SK-N-SH treated with all-trans-retinoic acid at 6 μM for 48 hours (cell line): ENCODE measurements at places on chromosomes 6 and 20.

DNA sequence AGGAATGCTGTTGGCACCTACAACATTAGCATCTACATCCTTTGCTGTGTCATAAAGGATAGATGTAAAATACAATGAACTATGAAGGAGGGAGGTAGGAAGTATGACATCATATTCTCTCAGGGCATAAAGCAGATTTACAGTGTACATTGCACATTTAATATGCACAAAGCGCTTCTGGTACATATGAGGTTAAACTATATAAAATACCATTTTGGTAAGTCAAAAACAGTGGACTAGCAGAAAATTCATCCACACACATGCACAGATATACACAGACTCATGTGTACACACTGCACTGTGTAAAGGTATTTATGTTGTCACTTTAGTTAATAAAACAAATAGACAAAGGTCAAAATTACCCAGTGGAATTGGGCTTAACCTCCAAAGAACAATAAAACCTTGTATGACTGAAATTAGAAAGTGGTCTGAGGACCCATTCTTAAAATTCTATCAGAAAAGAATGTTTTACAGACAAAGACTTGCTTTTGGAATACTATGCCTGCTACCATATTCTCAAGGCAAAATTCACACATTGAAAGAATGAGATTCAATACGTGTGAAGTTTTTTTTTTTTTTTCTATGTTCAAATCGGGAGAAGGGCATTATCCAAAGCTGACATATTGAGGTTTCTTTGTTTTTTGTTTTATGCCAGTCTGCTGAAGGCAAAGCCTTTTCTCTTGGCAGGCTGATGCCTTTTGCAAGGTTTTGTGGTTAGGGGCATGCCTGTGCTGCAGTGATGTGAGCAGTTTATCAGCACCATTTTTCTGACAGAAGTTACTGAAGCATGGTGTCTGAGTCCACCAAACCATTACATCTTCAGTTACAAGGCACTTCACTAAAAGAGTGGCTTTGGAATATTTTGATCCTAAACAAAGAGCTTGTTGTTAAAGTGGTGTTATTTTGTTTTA lies 199.0 kb downstream of the PLCB1 start:
- ATAC-seq, result peak; percentile 73

GRCh38 chr20:58251348-58251978 lies 23.0 kb upstream of the ANKRD60 start:
- no peak for ATAC-seq

DNA sequence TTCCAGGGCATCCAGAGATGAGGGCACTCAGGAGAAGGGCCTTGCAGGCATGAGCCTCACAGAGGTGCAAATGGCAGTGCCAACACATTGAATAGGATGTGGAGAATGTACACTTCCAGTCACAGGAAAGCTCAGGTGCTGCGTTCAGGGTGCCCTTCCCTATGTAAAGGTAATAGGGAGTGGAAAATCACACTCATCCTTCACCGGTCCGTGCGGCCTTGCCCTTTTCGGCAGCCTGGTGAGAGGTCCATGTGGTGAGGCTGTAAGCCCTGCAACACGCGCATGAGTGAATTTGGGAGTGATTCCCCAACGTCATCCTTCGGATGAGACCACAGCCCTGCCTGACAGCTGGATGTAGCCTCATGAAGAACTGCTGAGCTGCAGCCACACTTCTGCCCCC lies 43.0 kb upstream of the RPS6KA2 start:
- no peak for ATAC-seq

GRCh38 chr20:17570347-17571152 lies 675 bp downstream of the DSTN start:
- ATAC-seq, result peak; percentile 65

- peak; percentile 65 for ATAC-seq
Observed at GRCh38 chr20:31475472-31476293, 595 bp downstream of the REM1 start.

GRCh38 chr20:45301824-45302271 lies 4.8 kb upstream of the RBPJL start:
- no peak for ATAC-seq

GRCh38 chr6:81589465-81590313 lies 162.8 kb downstream of the TENT5A start:
- ATAC-seq, result no peak

DNA sequence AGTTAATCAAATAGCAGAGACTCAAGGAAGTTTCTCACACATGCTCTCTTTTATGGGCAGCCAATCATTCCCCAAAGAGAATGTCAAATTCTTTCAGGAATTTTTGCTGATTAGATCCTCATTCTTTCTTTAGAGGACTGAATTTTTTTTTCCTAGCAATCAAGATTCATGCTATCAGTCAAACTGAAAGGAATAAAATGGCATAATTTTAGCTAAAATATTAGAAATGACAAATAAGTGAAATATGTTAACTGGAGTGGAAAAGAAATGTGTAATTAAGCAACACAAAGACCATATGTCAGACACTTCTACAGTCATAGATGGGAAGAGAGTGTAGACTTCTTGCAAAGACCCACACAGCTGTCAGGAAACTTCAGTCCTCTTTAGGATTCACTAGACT lies 242.3 kb upstream of the RNF217 start:
- ATAC-seq, result no peak

GRCh38 chr20:62710886-62711702 lies 2.5 kb downstream of the NTSR1 start:
- ATAC-seq, result peak; percentile 49; the same call in 2 of the 3 replicates

GRCh38 chr6:27650620-27651370 lies 177.9 kb upstream of the ZNF184 start:
- ATAC-seq, result peak; percentile 95

GRCh38 chr6:141992109-141992508 lies 140.6 kb upstream of the GJE1 start:
- no peak for ATAC-seq

- no peak for ATAC-seq
Observed at GRCh38 chr20:53711333-53712211, 117.9 kb upstream of the ZNF217 start.

GRCh38 chr20:856361-856775 lies 22.9 kb downstream of the FAM110A start:
- peak; percentile 93 for ATAC-seq

GRCh38 chr6:159084493-159085091 lies 39.8 kb upstream of the TAGAP start:
- no peak for ATAC-seq

DNA sequence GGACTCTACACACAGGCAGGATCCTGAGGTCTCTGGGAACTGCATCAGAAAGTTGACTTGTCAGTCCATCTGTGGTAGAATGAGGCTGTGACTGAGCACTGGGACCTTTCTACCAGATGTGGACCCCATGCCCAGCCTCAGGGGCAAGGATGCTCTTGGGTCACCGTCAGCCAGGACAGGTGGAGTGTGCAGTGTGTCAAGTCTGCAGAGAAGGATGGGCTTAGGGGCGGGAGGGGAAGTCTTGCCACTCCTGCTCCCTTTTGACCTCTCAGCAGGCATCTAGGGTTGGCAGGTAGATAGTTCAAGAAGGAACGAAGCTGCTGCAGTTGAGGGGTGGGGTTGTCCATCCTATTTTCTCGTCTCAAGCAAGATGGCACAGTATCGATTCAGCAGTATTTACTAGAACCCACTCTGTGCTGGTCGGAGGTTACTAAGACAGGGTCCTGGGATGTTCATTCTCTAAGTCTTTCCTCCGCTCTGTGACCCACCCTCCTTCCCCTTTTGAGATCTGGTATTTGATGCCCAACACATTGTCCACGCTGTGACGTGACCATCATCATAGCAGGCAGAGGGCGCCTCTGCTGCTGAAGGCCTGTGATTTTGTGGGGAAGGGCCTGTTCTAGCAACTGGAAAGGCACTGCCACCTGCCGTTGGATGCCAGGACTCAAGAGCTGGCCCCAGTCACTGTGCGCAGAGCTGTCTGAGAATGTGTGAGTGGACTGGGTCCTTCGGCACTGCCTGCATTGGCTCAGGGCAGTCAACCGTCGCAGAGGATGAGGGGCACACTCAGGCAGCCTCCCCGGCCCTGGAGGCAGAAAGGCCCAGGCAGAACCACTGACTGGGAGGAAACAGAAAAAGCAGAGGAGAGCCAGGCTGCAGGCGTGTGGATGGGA lies 23.2 kb downstream of the RBCK1 start:
- ATAC-seq, result peak; percentile 91

- ATAC-seq, result no peak
Observed at GRCh38 chr6:149559389-149559788, 6.8 kb upstream of the GINM1 start.

- ATAC-seq, result no peak
Observed at GRCh38 chr6:168012431-168013249, 15.2 kb downstream of the KIF25 start.

GRCh38 chr6:52494298-52495072 lies 74.3 kb downstream of the EFHC1 start:
- ATAC-seq, result no peak

DNA sequence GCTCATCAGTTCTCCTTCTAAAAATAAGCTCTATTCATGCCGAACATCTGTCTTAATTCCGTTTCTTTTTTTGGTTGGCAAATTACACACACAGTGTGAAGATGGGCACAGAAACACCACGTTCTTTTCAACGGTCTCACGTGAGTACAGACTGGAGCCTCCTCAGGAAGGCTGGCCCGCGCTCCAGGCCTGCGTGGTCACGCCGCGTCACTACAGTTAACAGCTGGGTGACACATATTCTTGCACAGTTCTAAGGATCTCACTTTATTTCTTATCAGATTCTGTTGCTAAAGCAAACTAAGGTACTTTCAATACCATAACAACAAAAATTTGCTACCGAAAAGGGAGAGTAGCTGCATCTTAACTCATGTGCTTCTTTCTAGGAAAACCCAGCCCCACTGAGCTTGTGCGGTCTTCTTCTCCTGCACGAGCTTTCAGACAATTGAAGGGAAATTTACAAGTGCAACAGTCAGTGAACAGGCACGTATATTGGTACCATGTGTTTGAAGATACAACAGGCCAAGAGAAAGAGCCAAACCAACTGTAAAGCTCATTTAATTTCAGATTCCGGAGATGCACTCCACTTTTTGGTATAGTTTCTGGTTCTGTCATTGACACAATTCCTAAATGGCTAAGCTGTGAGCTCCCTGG lies 55.6 kb upstream of the MPC1 start:
- ATAC-seq, result no peak

- ATAC-seq, result no peak
Observed at GRCh38 chr6:38715016-38715689, at the start of gene DNAH8. TSS of gene DNAH8 (plus strand) at chr6:38715311. CDS start at chr6:38722810, 7,499 bp downstream.

DNA sequence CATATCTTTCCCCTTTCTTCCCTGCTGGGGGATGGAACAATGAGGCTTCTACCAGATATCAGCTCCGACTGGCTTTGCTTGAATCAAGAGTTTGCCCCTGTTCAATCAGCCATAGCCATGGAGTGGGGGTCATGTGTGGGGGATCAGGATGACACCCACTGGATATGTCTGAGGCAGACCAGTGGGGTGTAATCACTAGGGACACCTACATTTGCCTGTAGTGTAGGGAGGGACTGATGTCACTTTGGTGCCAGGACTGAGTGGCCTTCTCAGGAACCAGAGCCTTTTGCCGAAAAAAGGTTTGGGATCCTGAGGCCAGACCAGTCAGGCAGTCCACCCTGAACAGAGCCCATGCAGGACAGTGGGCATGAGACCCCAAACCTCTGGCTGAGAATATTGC lies 1.0 kb downstream of the ITPA start:
- no peak for ATAC-seq

DNA sequence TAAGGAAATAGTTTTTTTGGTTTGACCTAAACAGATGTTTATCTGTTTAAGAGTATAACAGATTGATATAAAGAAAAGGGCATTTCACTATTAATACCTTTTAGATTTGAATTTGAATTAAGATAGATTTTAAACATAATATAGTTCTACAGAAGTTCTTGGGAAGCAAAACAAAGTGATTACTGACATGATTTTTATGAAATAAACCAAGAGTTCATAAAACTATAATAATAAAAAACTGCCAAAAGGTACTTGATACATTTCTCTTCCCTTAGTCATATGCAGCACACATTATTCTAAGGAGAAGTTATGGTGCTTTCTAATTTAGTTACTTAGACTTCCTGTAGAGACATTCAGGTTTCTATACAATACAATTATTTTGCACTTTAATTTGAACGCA lies 9.6 kb downstream of the STXBP5 start:
- no peak for ATAC-seq

- ATAC-seq, result no peak
Observed at GRCh38 chr6:95208621-95209020, 368.7 kb upstream of the MANEA start.
